ENCODE measurements at places on chromosomes 12 and 14.

GRCh38 chr14:81529391-81529790 lies 4.3 kb downstream of the SEL1L start:
- peak; percentile 63 for DNase-seq

DNA sequence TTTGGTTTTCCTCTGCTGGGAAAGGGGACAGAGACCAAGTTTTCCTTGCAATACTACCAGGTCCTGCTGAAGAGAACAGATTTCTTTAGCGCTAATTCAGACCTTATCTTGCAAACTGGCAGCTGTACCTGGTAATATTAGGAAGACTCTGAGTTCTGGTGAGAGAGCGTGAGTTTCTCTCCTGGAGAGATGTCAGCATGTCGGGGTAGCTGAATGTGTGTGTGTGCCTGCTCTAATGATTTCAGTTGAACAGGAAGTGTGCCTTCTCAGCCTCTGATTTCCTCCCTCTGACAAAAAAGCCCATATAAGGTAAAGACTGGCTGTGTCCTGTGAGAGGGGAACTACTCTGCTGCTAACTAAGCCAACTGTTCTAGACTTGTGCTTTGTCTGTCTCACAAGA lies 10.3 kb upstream of the ERP27 start:
- peak; percentile 89 for DNase-seq

GRCh38 chr12:31000751-31001150 lies 72.9 kb upstream of the DDX11 start:
- peak; percentile 34 for DNase-seq

DNA sequence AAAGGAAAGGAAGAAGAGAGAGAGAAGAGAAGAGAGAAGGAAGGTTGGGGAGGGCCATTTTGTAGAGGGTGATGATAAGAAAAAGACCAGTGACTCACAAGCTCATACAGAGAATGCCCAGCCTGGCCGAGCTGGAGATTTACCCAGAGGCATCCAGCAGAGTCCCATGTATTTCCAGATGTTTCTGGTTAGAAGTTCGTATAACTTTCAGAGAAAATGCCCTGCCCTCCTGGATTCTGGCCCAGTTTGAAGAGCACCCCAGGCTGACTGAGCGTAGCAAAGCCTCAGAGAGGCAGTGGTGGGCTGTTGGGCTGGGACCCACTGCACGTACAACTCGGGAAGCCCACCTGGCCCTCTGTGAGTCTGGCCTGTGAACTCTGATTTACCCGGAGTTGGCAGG lies 221.8 kb downstream of the SLC41A2 start:
- DNase-seq = peak; percentile 53

GRCh38 chr14:100027771-100028490 lies 37.3 kb upstream of the EVL start:
- DNase-seq = peak; percentile 33

DNA sequence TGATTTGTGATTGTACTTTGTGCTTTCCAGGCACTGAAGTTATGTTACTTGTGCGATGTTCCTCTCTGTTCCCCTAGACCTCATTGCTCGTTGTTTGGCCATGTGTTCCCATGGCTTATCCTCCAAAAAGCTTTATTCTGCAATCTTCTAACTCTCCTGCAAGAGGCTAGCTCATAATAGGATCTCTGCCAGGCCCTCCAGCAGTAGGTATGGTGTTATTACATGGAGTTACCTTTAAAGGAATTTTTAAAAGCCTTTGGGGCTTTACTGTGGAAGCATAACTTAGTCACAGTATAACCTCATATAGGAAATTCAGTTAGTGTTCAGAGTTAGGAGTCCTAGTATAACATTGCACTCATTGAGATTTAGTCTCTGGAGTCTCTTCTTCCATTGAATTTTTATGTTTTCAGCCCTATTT lies 292.3 kb downstream of the RAD51B start:
- DNase-seq = no peak

DNA sequence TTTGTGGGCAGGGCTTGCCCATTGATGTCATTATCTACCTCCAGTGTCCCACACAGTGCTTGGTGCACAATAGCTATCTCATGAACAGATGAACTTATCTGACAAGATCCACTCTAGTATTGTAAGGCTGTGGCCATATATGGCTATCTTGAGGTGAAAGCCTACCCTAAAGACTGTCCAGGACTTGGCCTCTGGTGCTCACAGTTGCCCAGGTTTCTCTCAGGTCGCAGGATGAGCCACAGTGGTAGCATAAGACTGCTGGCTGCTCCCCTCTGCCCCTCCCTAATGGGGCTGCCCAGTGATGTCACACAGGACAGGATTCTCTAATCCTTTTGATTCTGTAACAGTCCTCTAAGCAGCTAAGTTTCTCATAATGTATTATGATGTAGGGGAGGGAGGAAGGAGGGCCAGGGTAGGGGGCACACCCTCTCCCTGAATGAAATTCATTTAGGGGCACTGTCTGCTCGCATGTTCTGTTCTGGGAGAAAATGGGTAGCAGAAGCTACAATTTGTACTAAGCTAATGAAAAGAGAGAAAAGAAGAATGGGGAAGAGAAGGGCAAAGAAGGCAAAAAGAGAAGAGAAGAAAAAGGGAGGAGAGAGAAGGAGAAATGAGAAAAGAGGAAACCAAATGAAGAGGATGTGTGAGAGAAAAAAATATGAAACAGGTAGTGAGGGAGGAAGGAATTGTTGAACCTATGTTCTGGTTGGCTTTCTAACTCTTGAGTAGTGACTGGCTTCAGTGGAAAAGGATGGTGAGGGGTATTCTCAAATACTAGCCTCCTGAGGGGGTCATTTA lies 3.4 kb upstream of the PPM1A start:
- no peak for DNase-seq

DNA sequence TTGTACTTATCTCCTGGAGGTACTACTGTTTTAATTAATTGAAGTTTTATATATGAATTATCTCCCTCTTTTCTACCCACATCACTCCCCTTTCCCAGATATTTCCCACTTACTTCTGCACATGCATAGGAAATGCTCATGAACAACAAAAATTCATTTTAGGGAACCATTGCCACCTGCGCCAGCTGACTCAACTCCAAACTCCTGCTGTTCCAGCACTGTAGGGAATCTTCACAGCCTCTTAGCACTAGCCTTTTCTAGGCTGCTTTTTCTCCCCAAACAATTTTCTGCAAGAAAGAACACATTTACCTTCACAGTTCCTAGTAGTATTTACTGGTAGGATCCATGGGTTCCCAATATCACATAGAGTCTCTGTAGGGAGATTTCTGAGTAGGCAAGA lies 268.4 kb downstream of the LRFN5 start:
- DNase-seq = no peak

GRCh38 chr14:32166924-32167323 lies 34.9 kb upstream of the RNU6-7 start:
- DNase-seq = no peak

DNA sequence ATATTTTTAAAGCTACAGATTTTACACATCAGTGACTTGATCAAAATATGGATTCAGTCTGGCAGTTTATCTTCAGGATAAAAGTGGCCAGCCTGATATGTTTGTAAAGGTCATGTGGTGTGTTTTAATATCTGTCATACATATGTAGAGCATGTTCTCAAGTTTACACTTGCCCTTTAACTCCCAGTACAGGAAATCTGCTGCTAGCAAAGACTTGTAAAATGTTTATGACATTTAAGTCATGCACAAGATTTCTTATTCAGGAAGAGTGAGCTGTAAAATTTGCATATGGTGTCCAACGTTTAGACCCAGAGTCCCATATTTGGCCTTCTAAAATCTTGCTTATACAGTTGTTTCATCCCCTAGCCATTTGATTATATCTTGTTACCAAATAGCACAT lies 197.5 kb upstream of the FLRT2 start:
- DNase-seq = no peak

DNA sequence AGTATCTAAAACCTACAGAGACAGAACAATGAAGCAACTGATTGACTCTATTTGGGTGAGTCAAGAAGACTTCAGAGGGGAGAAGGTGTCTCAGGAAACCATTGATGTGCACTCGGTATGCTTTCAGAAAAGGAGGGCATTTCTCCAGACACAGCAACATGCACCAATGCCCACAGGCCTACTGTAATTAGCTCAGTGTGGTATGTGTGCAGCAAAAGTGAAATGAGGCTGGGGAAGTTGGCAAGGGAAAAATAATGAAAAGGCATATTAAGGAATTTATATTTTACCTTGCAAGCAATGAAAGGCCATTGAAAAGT lies 158.4 kb upstream of the GRIP1 start:
- DNase-seq = no peak

DNA sequence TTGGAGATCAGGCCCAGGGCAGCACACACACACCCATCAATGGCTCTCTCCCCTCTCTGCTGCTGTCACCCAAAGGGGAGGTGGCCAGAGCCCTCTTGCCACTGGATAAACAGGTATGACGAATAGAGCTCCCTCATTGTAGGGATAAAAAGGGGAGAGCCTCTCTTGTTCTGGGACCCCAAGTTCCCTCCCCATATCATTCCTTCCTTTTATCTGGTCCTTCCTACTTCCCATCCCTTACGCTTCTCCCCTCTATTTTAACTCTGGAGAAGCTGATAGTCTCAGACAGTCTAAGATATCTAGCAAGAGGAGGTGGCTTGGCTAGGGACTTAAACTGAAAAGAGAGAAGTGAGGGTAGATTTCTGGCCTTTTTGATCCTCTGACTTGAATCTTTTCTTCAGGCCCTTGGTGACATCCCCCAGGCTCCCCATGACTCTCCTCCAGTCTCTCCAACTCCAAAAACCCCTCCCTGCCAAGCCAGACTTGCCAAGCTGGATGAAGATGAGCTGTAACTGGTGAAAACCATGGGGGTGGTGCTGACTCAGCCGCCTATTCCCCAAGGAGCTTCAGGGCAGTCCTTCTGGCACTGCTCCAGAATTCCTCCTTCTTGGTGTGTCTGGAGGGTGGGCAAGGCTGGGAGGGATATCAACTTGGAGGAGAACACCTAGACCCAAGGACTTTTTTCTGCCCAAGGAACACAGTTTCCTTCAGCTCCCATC lies 5.3 kb downstream of the ARHGEF25 start:
- DNase-seq = peak; percentile 62

- no peak for DNase-seq
These were observed 116.3 kb downstream of the GLT1D1 start for GRCh38 chr12:128969480-128970055.

GRCh38 chr12:121637231-121637914 lies 11.0 kb downstream of the ORAI1 start:
- DNase-seq = no peak

GRCh38 chr12:70971001-70971794 lies 50.7 kb upstream of the PTPRR start:
- no peak for DNase-seq

- no peak for DNase-seq
These were observed 13.2 kb downstream of the PXN start for GRCh38 chr12:120252071-120252906.

DNA sequence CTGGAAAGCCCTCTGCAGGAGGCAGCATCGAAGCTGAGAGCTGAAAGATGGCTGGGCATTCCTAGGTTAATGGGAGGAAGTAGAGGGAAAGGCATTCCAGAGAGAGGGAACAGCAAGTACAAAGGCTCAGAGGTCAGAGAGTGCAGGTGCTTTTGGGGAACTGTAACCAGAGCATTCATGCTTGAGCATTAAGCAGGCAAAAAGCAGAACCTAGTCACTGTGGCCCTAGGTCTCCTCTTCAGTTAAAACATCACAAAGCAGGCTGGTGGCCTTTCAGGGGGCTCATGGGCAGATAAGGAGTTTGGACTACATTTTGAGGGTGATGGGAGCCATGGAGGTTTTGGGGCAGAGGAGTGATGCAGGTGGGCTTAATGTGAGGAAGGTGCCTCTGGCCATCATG lies 169.2 kb upstream of the MYL2 start:
- no peak for DNase-seq

DNA sequence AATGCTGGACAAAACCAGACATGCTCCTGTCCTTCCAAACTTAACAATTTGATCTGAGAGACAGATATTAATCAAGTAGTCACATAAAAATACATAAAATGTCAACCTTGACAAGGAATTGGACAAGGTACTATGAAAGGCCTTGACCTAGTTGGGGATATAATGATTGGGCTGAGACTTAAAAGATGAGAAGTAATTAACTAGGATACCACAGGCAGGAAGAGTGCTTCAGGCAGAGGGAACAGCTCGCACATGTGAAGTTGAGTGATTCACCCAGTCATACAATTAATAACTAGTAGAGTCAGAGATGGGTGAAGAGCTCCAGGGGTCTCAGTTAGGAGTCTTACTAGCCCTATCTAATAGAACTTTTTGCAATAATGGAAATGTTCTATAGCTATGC lies 259.5 kb downstream of the MSRB3 start:
- DNase-seq = no peak

- DNase-seq = no peak
These were observed 54.5 kb downstream of the PPP2R5C start for GRCh38 chr14:101815994-101816393.

DNA sequence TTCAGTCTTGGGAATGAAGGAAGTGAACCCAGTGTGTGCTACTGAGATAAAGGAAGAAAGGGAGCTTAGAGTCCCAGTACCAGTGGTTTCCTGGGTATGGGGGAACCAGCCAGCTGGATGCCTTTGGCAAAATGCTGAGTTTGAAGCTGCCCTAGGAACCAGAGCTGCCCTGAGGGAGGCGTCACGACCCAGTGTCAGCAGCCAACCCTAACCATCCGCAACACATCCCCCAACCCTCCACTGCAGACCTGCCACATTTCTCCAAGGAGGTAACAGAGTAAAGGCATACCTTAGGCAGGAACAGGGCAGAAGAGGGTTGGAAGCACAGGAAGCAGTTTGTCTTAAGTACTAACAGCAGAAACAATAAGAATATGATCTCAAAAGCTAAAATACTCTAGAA lies 28.6 kb downstream of the PRDM4 start:
- no peak for DNase-seq

GRCh38 chr14:56357428-56357827 lies 222.2 kb upstream of the TMEM260 start:
- no peak for DNase-seq

DNA sequence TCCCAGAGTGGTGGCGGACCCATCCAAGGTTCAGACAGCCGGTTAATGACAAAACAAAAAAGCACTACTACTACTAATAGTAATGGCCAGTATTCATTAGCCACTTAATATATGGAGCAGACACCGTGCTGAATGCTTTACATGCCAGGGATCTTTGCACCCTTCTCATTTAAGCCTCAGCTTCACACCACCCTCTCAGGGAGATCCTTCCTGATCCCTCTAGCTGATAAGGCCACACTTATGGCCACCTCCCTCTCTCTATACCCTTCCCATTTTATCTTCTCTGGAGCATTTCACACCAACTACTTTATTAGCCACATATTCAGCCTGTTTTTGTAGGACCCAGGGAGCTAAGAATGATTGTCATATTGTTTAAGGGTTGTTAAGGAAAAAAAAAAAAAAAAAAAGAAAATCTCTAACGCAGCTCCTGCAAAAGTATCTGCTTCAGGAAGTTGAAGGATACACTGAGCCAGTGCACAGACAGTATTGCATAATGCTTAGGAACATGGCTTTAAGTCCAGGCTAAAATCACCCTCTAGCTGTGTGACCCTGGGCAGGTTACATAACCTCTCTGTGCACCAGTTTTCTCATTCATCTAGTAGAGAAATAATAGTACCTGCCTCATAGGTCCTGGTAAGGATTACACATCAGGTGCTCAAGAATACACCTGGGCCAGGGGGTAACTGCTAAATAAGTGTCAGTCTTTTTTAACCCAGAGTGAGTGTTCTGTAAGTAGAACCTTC lies 29.4 kb downstream of the NUAK1 start:
- DNase-seq = no peak
